ENCODE measurements at places on chromosomes 5 and 9.

DNA sequence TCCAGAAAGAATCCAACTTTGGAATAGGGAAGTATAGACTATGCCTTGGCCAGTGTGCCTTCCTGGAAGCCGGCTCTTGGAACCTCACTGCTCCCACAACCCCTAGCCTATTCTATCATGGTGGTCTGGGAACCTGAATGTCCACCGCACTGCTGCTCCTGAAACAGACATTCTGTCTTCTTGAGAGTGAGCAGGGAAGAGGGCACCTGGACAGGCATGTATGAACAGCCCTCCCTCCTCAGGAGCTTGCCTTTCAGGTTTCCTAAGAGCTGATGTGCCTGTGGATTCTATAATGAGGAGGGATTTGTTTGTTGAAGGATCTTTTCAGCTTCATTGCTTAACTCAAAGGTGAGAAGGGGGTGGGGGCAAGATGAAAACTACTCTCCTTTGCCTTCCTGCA lies 55.1 kb upstream of the XPA start:
- no peak for DNase-seq

GRCh38 chr5:60538955-60539866 lies 160.8 kb downstream of the DEPDC1B start:
- no peak for DNase-seq

DNA sequence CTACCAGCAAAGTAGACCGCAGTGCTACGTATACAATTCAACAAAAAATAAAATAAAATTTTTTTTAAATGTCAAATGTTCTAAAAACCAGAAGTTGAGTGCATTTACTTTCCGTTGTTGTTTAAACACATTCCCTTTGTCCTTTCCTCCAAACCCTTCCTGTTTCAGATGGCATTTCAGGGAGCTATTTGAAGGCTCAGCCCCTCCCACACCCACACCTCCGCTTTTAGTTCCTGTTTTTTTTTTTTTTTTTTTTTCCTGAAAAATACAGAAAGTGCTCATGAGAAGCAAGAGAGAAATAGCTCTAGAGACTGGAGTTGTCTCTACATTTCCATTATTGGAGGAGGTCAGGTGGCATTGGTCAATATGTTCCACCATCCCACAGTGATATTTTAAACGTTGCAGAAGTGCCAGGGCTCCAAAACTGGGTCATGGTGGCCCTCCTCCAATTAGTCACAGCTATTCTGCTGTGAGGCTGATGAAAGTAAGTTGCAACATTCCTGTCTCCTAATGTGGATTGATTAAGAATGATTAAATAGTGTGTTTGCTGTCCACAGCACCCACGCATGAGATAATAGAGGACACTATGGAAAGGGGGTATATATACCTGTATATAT lies 106.9 kb downstream of the GABRG2 start:
- DNase-seq = no peak

DNA sequence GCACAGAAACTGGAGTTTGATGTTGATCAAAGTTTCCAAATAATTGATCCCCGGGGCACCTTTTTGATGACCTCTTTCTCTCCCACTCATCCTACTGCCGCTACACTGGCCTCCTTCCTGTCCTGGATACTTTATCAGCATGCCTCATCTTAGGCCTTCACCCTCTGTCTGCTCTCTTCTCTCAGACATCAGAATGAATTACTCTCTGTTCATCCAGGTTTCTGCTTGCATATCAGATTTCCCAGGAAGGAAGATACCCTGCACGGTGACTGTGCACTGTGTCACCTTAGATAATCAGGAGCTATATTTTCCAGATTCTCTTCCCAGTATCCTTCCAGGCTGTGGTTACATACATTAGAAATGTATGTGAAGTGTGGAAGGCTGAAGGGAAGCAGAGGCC lies 397.0 kb downstream of the DIRAS2 start:
- DNase-seq = no peak

DNA sequence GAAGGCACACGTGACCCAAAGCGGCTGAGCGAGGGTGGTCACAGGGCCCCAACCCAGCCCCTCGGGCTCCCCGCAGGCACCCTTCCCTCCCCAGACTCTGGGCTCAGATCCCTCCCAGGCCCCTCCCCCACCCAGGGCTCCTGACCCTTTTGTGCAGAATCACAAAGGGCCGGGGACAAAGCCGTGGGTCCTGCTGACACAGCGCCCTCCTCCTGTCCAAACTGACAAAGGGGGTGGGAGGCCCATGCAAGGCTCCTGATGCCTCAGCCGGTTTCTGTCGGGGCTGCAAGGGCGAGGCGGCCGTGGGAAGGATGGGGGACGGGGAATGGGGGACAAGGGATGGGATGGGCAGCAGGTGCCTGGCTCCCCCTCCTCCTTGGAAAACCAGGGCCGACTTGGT lies 43.5 kb upstream of the UBAC1 start:
- DNase-seq = no peak

- DNase-seq = no peak
Measured at GRCh38 chr5:123671711-123672456, 159.9 kb downstream of the CSNK1G3 start.

GRCh38 chr5:40315126-40315525 lies 364.6 kb upstream of the PTGER4 start:
- DNase-seq = no peak

DNA sequence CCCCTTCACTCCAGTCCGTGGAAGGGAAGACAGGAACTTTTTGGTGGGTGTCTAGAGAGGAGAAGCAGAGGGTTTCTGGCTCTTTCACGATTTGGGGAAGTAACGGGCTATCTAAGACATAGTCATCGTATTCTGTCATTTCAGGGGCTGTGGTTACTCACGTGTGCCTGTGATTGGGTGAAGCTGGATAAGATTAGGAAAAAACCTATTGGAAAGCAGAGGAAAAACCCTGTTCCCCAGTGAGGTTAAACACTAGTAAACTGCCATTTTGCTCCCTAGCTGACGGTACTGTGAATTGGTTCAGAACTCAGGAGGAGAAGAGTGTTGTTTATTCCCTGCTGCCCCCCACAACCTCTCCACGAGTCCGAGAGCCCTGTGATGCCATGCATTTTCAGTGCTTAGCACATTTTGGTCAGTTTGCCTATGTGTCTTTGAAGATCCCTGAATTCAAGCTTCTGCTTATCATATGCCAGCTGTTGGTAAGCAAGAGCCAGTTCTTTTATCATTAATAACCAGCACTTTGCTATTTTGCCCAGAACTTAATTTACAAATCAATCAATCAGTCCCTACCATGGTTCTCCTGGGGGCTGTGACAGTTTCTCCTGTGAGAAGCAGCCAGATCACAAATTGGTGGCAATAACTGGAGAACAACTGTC lies 45.1 kb upstream of the ROR2 start:
- DNase-seq = no peak

DNA sequence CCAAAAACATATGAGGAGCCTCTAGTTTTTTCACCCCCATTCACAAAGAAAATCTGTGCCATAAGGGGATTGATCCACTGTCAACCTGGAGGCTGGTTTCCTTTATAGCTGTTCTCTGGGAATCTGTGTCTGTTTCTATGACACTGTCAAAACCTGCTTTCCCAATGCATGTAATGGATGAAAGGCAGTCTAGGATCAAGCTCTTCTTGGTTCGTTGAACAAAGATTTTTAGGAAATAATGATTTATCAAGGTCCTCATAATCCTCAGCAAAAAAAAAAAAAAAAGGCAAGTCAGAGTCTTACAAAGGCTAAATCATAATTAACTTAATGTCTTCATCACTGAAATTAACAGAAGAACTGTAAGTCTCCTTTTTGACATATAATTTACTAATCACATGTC lies 16.0 kb downstream of the EPB41L4A start:
- no peak for DNase-seq

DNA sequence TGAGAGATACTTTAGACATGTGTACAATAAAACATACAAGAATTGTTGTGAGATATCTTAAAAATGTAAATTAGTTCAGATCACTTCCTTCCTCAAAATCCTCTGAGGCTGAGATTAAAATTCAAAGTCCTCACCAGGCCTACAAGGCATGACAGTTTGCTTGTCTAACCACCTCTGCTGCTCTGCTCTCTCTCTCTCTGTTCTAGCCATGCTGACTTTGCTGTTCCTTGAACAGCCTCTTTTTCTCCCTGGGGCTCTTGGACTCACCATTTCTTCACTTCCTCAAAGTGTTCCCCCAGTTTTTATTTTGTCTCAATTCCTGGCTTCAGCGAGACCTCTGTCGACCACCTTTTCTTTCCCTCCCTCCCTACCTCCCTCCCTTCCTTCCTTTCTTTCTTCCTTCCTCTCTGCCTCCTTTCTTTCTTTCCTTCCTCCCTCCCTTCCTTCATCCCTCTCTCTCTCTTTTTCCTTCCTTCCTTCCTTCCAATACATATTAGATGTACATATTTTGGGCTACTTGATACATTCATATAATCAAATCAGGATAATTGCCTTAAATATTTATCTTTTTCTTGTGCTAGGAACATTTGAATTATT lies 27.0 kb downstream of the CATSPER3 start:
- no peak for DNase-seq

GRCh38 chr5:368183-369084 lies 46.9 kb downstream of the AHRR start:
- DNase-seq = peak; percentile 50

DNA sequence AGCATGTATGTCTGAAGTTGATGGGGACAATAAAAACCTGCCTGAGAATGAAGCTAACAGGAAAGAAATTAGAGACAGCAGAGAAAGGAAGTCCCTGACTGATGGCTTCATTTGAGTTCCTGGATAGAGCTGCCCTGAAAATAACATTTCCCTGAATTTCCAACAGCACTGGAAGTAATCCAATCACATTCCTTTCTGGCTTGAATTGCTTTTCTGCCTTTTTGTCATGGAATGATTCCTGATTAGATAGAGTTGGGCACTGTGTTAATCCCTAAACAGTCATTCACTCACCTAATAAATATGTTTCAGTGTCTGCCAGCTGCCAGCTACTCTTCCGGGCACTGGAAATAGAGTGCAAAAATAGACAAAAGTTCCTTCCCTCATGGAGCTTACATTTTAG lies 30.0 kb upstream of the SH3RF2 start:
- DNase-seq = no peak

DNA sequence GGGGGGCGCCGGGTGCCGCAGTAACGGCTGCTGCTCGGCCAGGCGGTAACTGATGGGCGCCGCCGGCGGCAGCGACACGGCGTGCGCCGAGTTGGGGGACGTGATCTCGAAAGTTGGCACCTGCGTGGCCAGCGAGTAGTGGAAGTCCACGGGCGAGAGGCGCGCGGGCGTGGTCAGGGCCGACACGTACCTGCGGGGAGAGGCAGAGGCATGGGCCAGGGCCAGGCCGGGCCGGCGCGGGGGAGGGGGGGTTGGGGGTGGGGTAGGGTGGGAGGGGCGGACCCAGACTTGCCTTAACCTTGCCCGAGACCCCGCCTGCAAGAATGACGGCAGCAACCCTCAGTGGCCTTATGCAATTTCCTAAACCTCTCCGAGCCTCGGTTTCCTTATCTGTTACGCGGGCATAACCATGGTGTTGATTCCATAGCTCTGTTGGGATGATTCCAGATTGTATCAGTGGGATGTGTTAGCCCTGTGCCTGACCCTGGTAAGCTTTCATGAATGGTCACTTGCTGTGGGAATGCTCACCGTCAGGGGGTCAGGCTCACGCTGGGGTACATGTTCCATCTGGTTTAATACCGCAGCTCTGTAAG lies 53.0 kb downstream of the PSD2 start:
- no peak for DNase-seq

- DNase-seq = peak; percentile 3
Measured at GRCh38 chr9:135524130-135524861, 3.1 kb downstream of the LCN1 start.

GRCh38 chr5:87755360-87755759 lies 342.6 kb upstream of the CCNH start:
- DNase-seq = no peak

DNA sequence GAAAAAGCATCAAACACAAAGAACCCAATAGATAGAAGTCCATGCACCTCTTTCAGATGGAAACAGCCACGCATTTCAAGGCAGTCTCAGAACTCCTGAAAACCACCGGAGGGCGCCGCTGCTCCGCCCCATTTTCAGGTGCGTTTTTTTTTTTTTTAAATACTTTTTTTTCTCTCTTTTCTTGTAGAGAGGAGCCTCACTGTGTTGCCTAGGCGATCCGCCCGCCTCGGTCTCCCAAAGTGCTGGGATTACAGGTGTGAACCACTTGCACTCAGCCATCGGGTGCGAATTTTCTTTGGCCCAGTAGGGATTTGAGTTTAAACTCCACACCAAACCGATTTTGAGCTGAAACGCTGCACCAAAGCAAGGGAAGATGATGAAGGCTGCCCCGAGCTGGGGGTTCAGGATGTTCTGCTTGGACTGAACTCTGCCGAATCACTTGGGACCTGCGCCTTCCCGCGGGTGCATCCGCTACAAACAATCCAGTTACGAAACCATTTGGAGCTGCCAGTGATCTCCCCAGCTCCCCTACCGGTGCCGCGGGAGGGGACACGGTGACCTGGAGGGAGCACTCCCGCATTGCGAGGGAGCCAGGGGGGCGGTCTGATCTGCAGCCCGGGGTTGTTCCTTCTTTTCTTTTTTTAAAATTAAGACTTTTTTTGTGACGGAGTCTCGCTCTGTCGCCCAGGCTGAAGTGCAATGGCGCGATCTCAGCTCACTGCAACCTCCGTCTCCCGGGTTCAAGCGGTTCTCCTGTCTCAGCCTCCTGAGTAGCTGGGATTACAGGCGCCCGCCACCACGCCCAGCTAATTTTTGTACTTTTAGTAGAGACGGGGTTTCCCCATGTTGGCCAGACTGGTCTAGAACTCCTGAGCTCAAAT lies 1.4 kb downstream of the PTGR1 start:
- peak; percentile 68 for DNase-seq

DNA sequence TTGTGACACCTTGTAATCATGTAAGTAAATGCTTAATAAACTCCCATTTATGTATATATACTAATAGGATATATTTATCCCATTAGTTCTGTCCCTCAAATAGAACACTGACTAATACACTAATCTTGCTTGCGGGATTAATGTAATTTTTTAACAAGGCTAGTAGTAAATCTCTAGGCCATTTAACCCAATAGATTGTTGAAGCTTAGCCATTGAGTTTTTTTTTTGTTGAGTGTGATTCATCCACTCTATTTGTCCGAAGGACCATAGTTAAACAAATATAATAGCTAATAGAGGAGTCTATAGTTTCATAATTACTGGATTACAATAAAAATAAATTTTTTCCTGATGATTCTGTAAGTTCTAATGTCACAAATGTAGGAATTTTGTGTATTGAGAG lies 474.4 kb downstream of the CDH9 start:
- DNase-seq = no peak

- no peak for DNase-seq
Measured at GRCh38 chr5:131514316-131515283, 120.4 kb downstream of the RAPGEF6 start.

Measured in activated T-cell treated with anti-CD3 and anti-CD28 coated beads, Interleukin-2, amount 50 U/mL, for 48 hours (primary cell).